Stimulated activated CD4-positive, alpha-beta T cell treated with anti-CD3 and anti-CD28 coated beads, Interleukin-2, amount 100 ng/mL, for 48 hours (primary cell): ENCODE measurements at places on chromosomes 13 and 19.

DNA sequence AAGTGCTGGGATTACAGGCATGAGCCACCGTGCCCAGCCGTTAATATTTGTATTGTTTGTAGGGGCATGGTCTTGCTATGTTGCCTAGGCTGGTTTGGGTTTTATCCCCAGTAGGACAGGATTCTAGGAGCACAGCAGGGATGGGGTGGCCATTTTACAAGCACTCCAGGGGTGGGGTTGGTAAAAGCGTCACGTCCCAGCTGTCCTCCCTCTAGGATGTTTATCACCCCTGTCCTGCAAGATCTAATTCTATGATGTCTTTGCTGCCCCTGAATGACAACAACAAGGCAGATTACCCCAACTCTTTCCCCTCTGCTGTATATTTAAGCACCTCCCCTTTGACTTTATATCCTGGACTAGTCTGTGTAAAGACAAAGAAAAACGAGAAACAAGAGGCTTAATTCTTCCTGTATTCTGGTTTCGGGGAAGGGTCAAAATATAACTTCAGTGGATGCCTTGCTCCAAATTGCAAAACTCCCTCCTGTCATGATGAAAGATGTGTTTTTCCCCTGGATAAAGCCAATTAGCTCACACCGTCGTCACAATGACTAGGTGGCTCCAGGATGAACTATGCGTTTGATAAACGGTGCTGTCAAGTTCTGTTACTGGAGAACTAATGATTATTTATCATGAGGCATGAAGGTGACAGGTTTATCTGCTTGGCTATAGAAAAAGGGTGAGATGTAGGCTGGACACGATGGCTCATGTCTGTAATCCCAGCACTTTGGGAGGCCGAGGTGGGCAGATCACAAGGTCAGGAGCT lies 27.8 kb upstream of the OR1M1 start:
- DNase-seq: no peak

GRCh38 chr13:69199664-69200063 lies 908.0 kb upstream of the ATXN8OS start:
- DNase-seq: no peak

GRCh38 chr19:51572410-51572809 lies 1.3 kb downstream of the ZNF175 start:
- no peak for DNase-seq

DNA sequence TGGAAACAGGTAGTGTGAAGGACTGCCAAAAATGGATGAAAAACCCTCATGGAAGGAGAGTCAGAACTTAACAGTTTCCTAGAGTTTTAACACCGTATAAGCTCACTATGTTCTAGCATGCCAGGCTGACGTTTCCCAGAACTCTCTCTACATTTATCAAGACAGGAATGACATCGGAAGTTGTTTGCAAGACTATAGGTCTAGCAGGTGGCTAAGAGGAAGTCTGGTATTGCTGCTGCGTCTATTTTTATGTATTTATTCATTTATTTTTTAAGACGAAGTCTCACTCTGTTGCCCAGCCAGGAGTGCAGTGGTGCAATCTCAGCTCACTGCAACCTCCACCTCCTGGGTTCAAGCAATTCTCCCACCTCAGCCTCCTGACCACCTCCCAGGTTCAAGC lies 20.5 kb upstream of the ARL11 start:
- DNase-seq: no peak

GRCh38 chr19:39501340-39501739 lies 2.6 kb downstream of the DLL3 start:
- DNase-seq: no peak

GRCh38 chr13:49419276-49419675 lies 24.6 kb downstream of the CAB39L start:
- no peak for DNase-seq

GRCh38 chr13:52779103-52779502 lies 39.5 kb upstream of the CNMD start:
- no peak for DNase-seq

DNA sequence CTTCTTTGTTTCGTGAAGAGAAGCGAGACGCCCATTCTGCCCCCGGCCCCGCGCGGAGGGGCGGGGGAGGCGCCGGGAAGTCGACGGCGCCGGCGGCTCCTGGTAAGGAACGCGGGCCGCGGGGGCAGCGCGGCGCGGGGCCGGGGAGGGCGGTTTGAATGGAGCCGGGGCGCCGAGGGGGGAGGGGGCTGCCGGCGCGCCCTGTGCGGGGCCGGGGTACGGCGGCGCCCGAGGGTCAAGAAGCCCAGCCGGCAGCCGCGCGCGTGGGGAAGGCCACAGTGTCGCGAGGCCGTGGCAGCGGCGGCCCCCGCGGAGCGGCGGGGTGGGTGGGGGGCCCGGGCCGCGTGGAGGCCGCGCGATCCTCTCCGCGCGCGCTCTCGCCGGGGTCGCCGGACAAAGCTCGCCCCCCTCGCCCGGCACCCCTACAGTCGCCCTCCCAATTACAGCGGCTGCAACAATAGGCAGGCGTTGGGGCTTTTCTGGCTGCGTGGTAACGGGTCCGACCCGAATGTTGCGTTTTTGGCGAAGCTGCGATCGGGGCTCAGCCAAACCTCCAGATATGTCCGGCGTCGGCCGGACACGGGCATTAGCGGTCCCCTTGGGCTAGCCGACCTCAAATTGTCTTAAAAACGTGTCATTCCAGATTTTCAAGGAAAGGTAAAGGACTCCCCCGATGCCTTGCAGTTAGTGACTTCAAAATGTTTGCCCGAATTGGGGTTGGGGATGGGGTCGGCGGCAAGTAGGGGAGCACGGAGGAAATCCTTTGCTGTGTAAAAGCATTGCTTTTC lies 437 bp downstream of the SMARCA4 start:
- no peak for DNase-seq

GRCh38 chr13:23433171-23434153 lies at the start of gene SACS:
Gene SACS (minus strand): TSS chr13:23433702. CDS start chr13:23411239, 22,463 bp downstream.
- no peak for DNase-seq

DNA sequence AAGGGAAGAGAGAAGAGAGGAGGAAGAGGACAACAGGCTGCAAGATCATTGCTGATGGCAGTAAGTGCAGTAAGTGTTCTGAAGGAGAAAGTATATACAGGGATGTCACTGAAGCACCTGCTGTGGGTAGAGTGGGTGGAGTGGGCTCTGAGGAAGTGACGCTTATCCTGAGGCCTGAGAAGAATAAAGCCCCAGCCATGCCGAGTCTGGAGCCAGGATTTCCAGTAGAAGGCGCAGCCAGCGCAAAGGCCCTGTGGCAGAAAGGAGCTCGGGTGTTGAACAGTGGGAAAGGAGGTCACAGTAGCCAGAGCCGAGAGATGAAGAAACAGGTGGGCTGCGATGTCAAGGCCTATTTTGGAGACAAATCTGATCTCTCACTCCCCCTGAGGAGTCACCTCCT lies 31.8 kb upstream of the ADGRE5 start:
- no peak for DNase-seq

GRCh38 chr13:77521595-77522367 lies 13.7 kb upstream of the SCEL start:
- no peak for DNase-seq

GRCh38 chr13:19159761-19160420 lies 21.7 kb downstream of the TUBA3C start:
- DNase-seq: no peak

DNA sequence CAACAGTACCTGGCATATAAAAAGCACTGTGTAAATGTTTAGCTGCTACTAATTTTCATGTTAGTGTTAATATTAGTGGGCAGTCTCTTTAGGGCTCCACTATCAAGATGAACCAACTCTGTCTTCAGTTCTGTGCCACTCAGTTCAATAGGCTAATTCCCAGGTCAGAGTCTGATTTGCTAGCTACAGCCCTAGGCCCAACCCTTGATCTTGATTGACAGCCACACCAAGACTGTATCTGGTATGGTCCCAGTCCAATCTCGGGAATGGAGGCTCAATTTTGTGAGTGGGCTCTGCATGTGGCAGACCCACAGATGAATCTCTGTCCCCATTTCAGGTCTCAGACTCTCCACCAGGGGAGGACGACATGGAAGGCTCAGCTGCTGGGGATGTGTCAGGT lies 46.1 kb downstream of the MAP4K1 start:
- no peak for DNase-seq

- no peak for DNase-seq
Observed at GRCh38 chr13:91270031-91270430, 77.5 kb upstream of the MIR17HG start.

DNA sequence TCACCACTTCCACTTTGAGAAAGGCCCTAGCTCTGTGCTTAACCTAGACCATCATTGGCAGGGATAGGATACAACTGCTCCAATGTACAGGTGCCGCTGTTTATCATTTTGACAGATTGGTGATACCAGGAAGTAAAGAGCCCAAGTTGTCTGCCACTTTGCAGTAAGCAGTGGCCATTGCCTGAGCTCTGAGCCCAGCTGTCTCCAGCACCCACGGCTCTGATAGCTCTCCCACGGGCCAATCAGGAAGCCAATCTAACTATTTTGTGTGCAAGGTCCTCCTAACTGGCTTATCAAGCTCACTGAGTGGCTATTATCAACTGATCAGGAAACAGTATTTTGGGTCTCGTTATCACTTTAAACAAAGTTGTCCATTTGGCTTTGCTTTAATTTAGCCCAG lies 181.1 kb downstream of the DCT start:
- DNase-seq: no peak

DNA sequence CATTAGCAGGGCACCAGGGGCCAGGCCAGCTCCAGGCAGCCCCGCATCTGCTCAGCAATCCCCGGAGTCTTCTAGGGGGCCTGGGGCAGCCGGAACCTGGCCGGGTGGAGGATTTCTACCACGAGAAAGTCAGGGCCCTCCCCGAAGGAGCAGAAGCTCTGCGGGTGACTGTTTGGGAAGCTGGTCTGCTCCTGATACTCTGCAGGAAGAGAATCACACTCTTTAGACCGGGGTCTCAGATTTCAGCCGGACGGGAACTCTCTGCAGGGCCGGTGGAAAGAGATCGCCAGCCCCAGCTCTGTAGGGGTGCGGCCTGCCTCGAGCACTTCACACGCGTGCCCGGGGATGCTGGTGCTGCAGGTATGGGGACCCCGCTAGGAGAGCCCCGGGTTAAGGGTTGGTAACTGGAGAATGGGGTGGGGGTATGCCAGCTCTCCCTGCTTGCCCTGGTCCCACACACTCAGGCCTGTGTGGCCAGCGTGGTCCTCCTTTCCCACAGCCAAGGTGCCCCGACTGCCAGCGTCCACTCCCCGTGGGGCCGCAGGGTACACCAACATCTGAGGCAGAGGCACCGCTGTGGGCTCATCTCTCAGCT lies 20.1 kb downstream of the RASA3 start:
- no peak for DNase-seq

GRCh38 chr13:66200555-66200954 lies 1029.6 kb downstream of the PCDH9 start:
- DNase-seq: no peak

- peak; percentile 76 for DNase-seq
Observed at GRCh38 chr13:48580185-48580803, 47.4 kb upstream of the RCBTB2 start.

- DNase-seq: no peak
Observed at GRCh38 chr13:75749407-75749806, 113.3 kb downstream of the LMO7 start.

DNA sequence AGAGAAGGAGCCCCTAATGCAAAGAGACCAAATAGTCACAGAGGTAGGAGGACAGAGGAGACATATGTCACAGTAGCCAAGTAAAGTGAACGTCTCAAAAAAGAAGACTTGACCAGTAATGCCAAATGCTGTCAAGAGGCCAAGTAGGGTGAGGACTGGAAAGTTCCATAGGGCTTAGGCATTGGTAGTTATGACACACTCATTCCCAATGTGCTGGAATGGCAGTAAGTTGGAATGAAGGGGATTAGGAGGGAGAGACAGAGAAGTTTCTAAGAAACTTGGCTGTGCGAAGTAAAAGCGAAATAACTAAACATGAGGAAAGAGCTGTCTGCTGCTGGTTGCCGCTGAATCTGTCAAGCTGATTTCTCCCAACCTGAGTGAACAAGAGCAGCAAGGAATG lies 14.9 kb upstream of the FRY start:
- no peak for DNase-seq

GRCh38 chr13:76884186-76884906 lies 1.9 kb downstream of the KCTD12 start:
- peak; percentile 3 for DNase-seq

DNA sequence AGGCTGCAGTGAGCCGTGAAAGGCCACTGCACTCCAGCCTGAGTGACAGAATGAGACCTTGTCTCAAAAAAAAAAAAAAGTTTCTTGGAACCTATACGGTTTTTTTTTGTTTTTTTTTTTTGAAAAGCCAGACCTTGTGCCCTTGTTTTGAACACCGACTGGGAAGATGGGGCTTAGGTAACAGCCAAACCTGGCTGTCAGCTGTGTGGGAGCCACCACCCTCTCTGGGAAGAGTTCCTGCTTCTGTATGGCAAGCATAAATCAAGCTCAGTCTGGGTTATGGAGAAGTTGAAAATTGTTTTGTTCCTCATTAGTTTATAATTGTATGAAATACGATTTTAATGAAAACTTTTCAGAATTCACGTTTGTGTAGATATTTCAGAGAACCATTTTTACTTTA lies 39.5 kb downstream of the MPHOSPH8 start:
- DNase-seq: no peak

DNA sequence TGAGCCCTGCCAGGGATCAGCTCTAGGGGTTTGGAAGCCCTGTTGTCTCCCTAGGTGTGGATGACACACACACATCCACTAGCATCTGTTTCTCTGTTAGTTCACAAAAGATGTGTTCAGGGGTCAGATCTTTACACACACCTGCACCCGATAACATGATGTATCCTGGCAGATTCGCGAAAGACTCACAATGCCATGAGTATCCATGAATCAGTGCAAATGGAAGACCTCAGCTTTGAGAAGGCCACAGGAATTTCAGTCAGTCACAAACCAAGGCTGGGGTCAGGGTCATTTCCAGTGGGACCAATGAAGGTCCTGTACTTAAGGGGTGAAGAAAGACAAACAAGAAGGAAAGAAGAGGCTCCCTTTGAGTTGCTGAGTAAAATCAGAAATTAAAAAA lies 898.2 kb downstream of the UQCRFS1 start:
- DNase-seq: no peak

GRCh38 chr19:19406878-19407632 lies 1.6 kb downstream of the GATAD2A start:
- DNase-seq: no peak

DNA sequence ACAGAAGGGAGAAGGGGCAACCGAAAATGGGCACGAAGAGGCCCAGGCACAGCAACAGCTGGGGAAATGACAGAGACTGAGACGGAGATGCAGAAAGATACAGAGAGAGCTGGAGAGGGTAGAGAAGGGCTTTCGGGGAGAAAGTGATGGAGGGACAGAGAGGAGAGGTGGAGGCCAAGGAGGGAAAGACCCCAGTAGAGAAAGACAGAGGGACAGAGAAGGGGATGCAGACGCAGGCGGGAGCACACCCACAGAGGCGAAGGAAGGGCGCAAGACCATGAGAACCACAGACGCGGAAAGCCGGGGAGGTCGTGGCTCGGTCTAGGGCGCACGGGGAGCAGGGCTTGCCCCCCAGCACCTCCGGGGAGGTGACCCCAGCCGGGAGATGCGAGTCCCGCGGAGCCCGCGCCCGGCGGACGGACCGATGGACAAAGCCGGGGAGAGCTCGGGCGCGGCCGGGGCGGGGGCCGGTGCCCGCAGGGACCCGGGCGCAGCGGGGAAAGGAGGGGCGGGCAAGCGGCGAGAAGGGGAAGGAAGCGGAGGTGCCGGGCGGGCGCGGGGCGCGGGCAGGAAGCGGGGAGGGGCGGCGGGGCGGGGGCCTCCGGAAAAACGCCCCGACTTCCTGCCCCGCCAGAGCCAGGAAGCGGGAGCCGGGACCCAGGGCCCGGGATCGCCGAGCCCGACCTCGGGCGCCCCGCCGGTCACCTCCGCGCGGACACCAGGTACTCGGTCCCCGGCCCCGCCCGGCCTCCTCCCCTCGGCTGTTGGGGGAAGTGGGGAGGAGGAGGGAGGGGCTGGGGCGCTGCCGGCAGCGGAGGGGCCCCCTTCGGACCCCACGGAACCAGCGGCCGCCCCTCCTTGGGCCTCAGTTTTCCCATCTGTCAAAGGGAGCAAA lies at the start of gene ARHGEF1:
ARHGEF1 (plus strand) TSS at position 617 of the 895 bp plus-strand sequence. CDS start 4,899 bp downstream, outside the sequence.
- DNase-seq: no peak
